ENCODE measurements at places on chromosomes 5 and 9. TPM values are rescaled to one million over a fixed set of nuclear protein-coding genes. Genes with fewer than 3 reads are reported as not detected.

Gene C5orf24
- 17.3 TPM for total RNA-seq

DNA sequence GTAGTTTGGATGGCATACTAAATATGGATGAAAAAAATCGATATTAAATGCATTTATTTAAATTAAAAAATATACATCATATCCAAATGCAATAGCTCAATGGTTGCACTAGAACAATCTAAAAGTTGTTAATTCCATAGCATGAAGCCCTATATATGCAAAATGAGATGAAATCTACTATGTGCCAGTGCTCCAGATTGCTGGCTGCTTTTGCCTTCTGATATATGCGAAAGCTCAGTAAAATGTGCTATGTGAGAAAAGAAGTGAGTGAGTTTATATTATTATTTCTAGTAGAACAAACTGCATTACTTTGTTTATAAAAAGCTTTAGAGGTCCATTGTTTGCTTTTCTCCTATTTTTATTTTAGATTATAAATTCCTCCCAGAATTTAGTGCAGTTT lies 186.7 kb downstream of the MAT2B start:
- no peaks in the 10 kb centered on the region for H3K36me3 ChIP-seq
- H3K4me3 ChIP-seq = no peak overlapping the region
- H3K27ac ChIP-seq = no peak overlapping the region
- H3K4me1 ChIP-seq = no peaks in the 10 kb centered on the region
- no peak for DNase-seq

Gene KIF4B
- total RNA-seq = not detected

- no peak for DNase-seq
- peaks cover 36% of the 10 kb centered on the region for H3K36me3 ChIP-seq
- H3K4me1 ChIP-seq = peaks cover 12% of the 10 kb centered on the region
- H3K27ac ChIP-seq = peak overlapping the region; percentile 75
Observed at GRCh38 chr9:128689820-128690683, 1.0 kb downstream of the SET start.

Gene NUTM2F
- not detected for total RNA-seq

DNA sequence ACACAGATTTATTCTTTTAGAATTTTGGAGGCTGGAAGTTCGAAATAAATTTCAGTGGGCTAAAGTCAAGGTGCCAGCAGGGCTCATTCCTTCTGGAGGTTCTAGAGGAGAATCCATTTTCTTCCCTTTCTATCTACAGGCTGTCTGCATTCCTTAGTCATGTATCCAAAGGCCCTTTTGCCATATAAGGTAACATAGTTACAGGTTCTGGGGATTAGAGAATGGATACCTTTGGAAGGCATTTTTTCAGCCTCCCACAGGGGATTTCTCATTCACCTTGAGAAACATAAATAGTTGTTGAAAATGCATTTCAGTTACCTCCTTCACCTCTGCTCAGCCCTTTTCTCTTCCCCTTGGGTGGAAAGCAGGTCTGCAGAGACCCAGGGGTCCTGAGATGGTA lies 280.0 kb upstream of the MAP3K1 start:
- DNase-seq = no peak
- H3K4me1 ChIP-seq = no peaks in the 10 kb centered on the region
- no peak overlapping the region for H3K27ac ChIP-seq
- no peaks in the 10 kb centered on the region for H3K27me3 ChIP-seq
- H3K4me3 ChIP-seq = no peak overlapping the region

DNA sequence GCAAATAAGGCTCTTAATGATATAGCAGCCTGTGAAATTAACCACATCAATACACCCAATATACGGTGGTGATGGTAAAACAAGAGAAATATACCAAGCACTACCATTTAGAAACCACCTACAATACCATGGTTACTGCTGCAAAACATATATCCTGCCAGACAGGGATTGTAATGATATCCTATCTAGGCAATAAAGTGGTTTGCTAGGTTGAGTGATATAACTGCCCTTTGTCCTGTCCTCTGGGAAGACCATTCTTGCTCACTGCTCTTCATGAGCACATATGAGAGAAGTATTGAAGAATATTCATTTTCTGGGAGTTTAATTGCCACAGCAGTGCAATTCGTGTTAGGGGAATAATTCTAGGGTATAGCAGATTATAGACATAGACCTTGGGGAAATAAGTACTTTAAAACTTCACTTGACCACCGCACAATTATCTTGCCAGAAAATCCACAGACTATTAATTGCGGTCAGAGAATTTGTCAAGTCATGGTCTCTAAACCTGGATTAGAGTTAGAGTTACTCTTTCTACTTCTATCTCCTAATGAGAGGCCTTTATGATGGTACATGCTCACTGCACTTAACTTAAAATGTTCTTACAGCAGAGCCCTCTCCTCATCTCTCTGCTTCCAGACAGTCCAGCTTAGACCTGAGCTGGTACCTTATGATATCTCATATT lies 413.0 kb downstream of the ZNF608 start:
- no peak for DNase-seq
- H3K27me3 ChIP-seq = no peaks in the 10 kb centered on the region
- H3K4me3 ChIP-seq = no peak overlapping the region
- H3K4me1 ChIP-seq = no peaks in the 10 kb centered on the region
- no peak overlapping the region for H3K27ac ChIP-seq
- H3K36me3 ChIP-seq = no peaks in the 10 kb centered on the region

DNA sequence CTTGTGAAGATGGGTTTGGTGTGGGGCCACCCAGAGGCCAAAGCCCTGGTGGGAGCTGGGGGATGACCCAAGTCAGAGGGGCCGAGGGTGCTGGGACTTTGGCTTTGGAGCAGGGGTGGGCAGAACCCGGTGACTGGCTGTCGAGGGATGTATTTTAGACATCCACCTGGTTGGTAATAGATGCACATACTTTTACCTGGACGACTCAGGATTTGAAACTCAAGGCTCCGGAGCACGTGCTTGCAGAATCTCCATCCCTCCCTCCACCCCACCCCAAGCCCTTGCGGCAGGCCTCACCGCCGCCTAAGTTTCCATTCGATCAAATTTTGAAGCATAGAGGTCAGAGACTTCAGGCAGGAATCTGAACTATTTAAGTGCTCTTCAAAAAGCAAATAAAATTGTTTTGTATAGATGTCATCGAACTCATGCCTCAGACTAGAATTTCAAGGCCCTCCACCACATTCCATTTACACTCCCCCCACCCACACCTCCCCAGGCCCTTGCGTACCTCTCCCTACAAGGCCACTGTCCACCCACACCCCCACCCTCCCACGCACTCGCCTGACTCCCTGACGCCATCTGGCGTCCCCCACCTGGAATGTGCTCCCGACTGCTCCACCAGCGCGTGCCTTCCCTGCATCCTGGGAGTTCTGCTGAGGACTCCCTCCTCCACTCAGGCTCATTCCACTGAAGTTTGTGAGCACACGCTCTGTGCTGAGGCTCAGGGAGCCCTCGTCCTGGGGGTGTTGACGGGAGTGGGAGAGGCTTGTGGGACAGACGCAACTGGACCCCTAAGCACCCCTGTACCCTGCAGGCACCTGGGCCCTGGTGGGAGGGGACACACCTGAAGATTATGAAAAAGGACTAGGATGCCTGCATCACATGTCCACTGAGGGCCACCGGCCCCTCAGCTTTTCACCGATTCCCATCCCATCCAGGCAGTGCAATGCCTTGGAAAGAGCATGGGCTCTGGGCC lies 56.4 kb upstream of the RPL26L1 start:
- no peak overlapping the region for H3K4me3 ChIP-seq
- peak overlapping the region; percentile 85 for H3K27ac ChIP-seq
- H3K27me3 ChIP-seq = no peaks in the 10 kb centered on the region
- peak; percentile 69 for DNase-seq
- no peaks in the 10 kb centered on the region for H3K36me3 ChIP-seq

Gene AMACR
- 15.3 TPM for total RNA-seq

Gene ARHGEF28
- total RNA-seq = 1.2 TPM

- H3K27ac ChIP-seq = no peak overlapping the region
- H3K36me3 ChIP-seq = no peaks in the 10 kb centered on the region
- no peak for DNase-seq
- H3K27me3 ChIP-seq = no peaks in the 10 kb centered on the region
Observed at GRCh38 chr5:57411982-57412381, 70.6 kb downstream of the ACTBL2 start.

GRCh38 chr5:111061618-111062017 lies 9.9 kb upstream of the TSLP start:
- no peak for DNase-seq
- H3K4me3 ChIP-seq = no peak overlapping the region
